HS-5 (cell line): ENCODE measurements at places on chromosomes 4 and X.

DNA sequence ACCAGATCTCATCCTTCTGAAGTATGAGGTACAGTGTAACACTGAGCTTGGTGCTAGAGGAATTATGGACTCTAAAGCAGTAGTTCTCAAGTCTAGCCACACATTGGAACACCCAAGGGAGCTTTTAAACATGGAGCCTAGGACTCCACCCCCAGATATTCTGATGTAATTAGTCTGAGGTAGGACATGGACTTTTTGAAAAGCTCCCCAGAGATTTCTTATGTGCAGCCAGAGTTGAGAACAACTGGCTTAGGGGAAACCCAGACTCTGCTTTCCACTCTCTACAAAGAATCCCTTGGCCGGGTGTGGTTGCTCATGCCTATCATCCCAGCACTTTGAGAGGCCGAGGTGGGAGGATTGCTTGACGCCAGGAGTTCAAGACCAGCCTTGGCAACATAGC, 11.6 kb upstream of the GDPD2 start:
- DNase-seq: no peak

GRCh38 chr4:87038837-87039615, 104.2 kb downstream of the AFF1 start:
- DNase-seq: peak; percentile 66

- DNase-seq: no peak
Measured at GRCh38 chr4:160182727-160183126, 1079.8 kb downstream of the RAPGEF2 start.

DNA sequence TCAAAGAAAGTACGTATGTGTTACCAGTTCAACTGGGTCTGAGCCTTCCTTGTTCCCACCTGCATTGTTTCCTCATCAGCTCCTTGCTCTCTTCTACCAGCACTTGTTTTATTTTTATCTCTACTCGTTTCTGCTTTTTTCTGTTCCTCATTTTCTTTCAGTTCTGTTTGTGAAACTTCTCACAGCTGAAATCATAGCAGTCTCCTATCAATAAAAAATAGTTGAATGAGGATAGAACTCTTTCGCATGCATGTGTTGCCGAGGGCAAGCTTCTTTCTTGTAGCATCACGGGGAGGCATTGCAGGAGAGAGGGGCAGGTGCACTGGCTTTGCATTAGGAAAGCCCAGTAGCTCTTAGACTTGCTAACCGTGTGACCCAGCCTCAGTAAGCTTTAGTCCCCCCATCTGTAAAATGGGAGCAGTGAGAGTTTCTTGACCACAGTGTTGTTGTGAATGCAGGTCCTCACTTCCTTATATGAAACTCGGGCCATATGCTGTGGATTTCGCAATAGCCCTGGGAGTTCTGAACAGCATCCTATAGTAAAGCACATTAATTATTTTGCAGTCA, 24.7 kb downstream of the OFD1 start:
- DNase-seq: no peak

- no peak for DNase-seq
Measured at GRCh38 chrX:121165930-121166359, 118.5 kb downstream of the GLUD2 start.

DNA sequence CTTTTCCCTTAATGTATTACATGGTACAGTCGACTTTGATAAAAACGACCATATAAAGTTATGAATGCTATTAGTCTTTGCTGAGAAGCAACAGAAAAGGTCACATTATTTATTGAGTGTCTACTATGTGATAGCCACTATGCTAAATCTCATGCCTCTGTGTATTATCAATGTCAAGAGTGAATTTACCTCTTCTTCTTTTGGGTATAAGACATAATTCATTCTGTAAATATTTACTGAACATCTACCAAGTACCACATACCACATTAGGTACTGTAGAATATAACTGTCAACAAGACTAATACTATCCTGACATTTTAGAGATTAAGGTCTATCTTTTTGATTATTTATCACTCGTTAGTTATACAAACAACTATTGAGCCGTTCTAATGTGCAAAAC, 268.7 kb upstream of the FTHL17 start:
- no peak for DNase-seq

DNA sequence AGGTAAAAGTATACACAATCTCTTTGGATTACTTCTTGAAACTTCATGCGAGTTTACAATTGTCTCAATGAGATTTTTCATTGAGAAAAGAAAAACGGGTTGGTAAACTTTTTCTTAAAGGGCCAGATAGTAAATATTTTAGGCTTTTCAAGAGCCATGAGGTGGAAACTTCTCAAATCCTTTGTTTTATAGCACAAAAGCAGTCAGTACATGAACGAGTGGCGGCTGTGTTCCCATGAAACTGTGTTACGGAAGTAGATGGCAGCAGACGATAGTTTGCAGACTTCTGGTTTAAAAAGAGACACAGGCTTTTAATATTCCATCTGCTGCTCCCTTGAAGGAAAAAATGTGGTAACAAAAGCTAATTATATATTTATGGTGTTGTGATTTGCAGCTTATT, 332.0 kb downstream of the TENM3 start:
- DNase-seq: no peak

DNA sequence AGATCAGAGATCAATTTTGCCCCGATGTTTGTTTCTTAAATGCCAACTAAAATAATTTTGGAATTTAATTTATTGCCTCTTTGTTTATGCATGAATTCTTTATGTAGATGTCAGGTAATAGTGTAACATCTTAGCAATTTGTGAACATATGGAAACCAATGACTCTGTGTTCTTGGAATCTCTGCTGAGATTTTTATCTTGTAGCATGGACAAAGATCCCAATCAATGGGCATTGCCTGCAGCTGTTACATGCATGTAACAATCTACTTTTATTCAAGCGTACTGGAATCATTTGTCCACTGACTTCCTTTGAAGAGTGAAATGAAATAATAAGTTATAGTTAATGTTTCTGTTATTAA, 61.6 kb upstream of the ARSJ start:
- peak; percentile 37 for DNase-seq

- no peak for DNase-seq
Measured at GRCh38 chr4:40306976-40307375, 28.2 kb upstream of the CHRNA9 start.

- DNase-seq: no peak
Measured at GRCh38 chr4:106854569-106855351, 181.4 kb downstream of the DKK2 start.

DNA sequence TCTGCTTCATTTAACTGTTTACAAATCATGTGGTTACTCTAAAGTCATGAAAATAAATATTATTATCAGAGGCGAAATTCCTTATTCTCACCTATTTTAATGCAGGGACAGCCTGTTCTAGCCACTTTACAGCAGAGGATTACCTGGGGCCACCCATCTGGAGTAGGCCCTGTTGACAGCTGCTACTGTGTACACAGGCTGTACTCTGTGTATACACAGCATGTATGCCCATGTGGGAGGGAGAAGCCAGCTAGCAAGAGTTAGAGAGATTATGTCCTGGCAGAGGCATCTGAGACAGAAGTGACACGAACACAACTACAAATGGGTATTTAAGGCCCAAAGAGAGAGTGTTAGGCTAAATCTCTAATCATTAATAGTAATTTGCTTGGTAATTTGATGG, 62.1 kb downstream of the GPRIN3 start:
- no peak for DNase-seq

DNA sequence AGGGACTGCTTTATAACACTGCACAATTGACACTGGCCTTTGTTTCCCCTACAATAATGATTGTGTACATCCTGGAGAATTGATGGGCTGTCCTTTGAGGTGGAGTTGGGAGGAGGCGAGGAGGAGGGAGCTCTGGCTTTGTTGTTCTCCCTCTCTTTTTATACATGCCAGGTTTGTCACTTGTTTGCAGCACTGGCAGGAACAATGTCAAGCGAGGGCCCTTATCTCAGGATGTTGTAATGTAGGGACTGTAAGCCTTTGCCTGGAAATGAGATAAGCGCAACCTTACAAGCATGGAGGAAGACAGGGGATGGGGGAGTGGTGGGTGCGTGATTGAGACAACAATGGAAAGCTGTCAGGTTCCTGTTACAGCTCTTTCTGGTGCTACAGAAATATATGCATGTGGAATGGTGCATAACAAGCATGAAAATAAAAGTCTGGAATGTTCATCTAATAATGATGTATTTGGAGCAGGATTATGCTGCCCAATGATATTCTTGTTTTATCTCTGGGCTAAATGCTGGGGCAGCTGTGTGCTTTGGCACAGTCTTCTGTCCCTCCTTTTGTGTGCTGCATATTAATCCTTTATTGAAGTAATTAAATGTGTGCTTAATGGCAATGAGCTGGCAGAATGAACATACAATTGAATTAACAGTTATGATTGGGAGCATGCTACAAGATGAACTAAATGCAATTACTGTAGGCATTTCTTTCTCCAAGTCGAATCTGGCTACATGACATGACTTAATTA, 294.4 kb downstream of the GPAT3 start:
- DNase-seq: no peak

DNA sequence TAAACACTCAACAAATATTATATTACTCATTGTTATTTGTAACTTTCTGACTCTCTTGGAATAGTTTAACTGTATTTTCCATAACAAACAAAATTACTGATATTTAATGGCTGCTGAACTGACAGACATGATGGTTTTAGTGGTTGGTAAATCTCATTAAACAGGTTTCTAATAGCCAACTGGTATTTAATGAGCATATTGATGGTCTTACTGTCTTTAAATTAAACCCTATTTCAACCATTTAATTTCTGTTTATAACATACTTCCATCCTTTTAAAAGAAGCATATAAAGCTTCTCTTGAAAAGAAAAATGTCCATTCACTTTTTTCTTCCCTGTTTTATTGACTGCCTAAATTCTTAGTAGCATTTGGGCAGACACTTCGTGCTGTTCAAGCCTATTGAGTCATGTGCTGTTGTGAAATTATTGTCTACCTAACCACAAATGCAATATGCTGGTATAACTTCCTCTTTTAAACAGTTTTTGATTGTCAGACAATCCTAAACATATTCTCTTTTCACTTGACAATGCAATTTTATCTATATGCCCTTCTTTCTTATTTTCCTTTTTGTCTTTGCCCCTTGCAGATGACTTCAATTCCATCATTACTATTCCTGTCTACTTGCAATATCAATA, 163.9 kb upstream of the SLC7A11 start:
- peak; percentile 13 for DNase-seq

DNA sequence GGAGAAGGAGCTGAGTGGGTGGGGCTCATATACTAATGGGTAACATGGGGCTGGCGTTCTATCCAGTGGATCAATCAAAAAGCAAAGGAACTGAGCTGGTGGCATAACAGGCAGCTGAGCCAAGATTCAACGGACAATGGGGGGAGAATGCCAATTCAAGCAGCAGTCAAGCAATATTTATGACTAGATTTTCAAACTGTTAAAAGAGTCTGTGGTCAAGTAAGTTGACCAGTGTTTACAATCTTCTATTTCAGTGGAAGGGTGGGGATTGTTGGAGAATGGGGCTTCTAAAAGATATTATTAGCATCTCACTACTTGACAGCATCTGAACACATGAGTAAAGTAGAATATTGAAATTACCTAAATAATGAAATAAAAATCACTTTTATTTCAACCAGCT, 64.9 kb upstream of the SCRG1 start:
- no peak for DNase-seq
